ENCODE measurements at places on chromosomes 6 and 20.
A peak's percentile ranks its signal among the peaks of the same experiment; 100 is the strongest.

DNA sequence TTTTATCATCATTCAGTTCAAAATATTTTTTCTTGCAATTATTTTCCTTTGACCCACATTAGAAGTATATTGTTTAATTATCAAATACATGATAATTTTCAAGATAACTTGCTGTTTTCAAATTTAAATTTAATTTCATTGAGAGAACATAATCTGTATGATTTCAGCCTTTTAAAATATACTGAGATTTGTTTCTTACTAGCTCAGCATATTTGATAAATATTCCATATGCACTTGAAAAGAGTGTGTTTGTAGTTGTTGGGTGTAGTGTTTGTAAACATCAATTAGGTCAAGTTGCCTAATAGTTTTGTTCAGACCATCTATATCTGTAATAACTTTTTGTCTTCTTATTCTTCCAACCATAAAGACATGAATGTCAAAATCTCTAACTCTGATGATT lies 19.0 kb upstream of the RFX6 start:
- no peak for DNase-seq
- no peaks in the 10 kb centered on the region for H3K36me3 ChIP-seq

- DNase-seq, result no peak
- H3K27ac ChIP-seq, result no peak overlapping the region
- no peaks in the 10 kb centered on the region for H3K36me3 ChIP-seq
- H3K4me1 ChIP-seq, result no peaks in the 10 kb centered on the region
- no peaks in the 10 kb centered on the region for H3K27me3 ChIP-seq
Observed at GRCh38 chr20:40467067-40467466, 222.0 kb downstream of the MAFB start.

DNA sequence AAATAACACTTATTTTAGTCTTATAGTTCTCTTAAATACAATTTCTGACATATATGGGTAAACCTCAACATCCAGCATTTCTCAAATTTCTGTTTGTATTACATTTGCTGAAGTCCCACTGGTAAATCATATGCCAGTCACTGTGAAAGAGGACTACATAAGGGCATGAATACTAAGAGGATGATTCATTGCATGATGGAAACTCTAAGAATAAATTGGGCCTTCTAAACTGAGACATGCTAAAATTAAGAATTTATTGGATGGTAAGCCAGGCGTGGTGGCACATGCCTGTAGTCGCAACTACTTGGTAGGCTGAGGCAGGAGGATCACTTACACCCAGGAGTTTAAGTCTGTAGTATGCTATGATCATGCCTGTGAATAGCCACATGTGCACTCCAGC lies 12.1 kb downstream of the DEFB123 start:
- H3K4me1 ChIP-seq, result no peaks in the 10 kb centered on the region
- no peak overlapping the region for H3K4me3 ChIP-seq
- H3K27ac ChIP-seq, result no peak overlapping the region
- H3K36me3 ChIP-seq, result no peaks in the 10 kb centered on the region

DNA sequence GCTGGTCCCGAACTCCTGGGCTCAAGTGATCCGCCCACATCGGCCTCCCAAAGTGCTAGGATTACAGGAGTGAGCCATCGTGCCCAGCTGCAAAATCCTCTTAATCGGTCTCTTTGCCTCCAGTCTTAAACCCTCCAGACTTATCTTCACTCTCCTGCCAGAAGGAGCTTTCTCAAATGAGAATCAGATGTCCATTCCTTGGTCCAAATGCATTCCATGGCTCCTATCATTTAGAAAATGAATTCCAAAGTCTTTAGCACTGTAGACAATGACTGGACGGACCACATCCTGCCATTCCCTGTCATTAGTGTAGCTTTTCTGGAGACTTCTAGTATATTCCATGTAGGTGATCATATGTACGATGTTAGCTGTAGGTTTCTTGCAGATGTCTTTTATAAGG lies 141.9 kb downstream of the ID4 start:
- no peak for DNase-seq
- H3K4me3 ChIP-seq, result no peak overlapping the region
- peaks cover 11% of the 10 kb centered on the region for H3K27me3 ChIP-seq
- H3K27ac ChIP-seq, result no peak overlapping the region

DNA sequence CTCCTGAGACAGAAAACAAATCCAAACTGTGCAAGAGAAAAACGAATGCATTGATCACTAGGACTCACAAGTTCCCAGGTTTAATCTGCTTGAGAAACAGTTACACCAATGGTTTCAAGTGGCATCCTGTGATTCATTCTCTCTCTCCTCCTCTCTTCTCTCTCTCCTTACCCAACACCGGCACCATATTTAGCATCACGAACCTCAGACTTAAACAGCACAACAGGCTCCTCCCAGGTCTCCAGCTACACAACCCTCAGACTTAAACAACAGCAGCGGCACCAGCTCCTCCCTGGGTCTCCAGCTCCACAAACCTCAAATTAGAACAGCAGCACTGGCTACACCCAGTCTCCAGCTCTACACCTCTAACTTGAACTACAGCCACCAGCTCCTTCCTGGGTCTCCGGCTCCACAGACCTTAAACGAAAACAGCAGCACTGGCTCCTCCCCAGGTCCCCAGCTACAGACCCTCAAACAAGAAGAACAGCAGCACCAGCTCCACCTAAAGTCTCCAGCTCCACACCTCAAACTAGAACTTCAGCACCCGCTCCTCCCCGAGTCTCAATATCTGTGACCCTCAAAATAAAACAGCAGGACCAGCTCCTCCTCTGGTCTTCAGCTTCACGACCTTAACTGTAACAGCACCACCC lies 355.9 kb downstream of the PREX1 start:
- no peak overlapping the region for H3K4me3 ChIP-seq
- DNase-seq, result no peak
- H3K4me1 ChIP-seq, result no peaks in the 10 kb centered on the region
- no peak overlapping the region for H3K27ac ChIP-seq

DNA sequence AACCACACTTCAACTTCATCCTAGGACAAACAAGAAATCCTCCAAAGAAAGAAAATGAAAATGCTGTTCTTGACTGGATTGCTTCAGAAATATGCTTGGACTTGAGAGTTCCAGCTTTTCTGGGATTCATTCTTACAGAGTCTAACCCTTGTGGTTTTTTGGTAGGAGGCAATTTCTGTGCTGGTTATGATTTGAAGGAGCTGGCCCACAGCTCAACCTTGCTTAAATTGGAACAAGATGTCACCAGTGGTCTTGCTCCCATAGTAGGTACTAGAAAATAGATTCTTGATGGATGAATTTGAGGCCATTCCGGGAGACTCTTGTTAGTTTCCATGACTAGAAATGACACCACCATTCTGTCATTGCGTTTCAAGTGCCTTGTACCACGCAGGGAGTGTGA lies 54.3 kb upstream of the BMP6 start:
- H3K4me3 ChIP-seq, result no peak overlapping the region
- no peaks in the 10 kb centered on the region for H3K36me3 ChIP-seq
- DNase-seq, result no peak

- no peak overlapping the region for H3K4me3 ChIP-seq
- no peaks in the 10 kb centered on the region for H3K36me3 ChIP-seq
- no peak overlapping the region for H3K27ac ChIP-seq
- DNase-seq, result no peak
- no peaks in the 10 kb centered on the region for H3K4me1 ChIP-seq
- H3K27me3 ChIP-seq, result no peaks in the 10 kb centered on the region
Observed at GRCh38 chr6:54238396-54238795, 69.8 kb upstream of the TINAG start.

DNA sequence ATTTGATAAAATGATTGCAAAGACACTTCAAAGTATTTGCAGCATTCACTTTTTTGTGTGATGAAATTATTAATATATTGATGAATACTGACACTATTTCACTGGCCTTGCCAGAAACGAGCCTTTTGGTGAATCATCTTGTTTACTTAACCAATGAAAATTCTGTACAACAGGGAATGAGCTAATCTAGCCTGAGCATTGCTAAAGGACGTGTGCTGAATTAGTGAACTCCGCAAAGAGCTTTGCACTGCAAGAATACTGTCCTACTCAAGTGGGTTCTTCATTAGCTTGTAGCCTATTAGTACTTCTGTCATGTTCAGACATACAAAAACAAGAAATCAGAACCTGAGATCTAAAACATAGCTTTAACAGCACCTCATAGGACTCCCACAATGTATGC lies 172.0 kb upstream of the NRSN1 start:
- no peak for DNase-seq
- no peak overlapping the region for H3K27ac ChIP-seq
- H3K4me1 ChIP-seq, result no peaks in the 10 kb centered on the region
- no peak overlapping the region for H3K4me3 ChIP-seq
- H3K36me3 ChIP-seq, result no peaks in the 10 kb centered on the region
- no peaks in the 10 kb centered on the region for H3K27me3 ChIP-seq

DNA sequence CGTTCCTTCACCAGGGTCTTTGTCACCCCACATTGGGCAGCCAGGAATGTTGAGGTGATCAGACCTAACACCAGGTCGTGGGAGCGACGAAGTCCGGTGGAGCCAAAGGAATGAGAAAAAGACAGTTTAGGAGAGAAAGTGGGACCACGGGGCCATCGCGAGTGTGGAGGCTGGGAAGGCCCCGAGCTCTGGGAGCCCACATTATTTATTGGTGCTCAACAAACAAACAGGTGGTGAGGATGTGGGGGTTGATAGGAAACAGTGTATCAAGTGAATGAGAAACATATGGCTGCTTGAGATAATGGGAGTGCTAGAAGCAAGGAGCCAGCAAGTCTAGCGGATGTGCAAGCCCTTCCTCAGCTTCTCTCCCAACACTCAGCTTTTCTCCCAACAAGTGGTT lies 287.1 kb upstream of the SGK1 start:
- no peaks in the 10 kb centered on the region for H3K36me3 ChIP-seq
- no peaks in the 10 kb centered on the region for H3K27me3 ChIP-seq
- H3K4me1 ChIP-seq, result no peaks in the 10 kb centered on the region
- H3K27ac ChIP-seq, result no peak overlapping the region
- no peak for DNase-seq

DNA sequence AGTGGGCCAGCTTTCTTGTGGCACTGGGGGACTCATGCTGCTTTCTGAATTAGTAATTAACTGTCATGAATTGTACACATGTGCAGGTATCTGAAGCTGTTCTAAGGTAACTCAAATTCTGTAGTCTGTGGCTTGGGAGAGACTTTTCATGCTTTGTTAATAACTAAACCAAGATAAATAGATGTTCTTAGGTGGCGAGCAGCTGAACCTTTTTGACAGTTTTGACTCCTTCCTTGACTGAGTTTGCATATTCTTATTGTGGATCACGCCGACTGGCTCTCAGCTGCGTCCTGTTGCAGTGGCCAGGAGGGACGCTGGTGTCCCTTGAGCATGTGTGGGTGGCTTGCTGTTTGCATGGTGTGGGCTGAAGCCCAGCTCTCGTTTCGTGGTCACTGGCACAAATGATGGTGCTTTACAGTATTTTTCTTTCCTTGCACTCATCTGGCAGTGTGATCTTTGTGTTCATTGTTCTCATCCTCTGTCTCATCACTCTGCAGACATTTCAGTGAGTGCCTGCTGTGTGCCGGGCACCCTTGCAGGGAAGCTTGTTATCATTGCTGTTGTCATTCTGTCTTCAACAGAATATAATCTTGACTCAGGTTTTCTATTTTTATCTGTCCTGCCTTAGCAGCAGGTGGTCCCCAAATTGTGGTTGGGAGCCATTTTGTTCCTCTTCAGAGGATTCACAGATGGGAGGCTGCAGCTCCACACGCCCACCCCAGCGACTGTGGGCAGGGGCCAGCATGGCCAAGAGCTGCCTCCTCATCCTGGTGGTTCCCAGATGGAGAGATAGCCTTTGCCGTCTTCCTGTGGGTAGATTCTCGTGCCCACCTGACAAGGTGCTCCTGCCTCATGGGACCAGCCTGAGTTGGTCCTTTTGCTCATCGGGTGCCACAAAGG lies 39.6 kb downstream of the DUSP22 start:
- no peaks in the 10 kb centered on the region for H3K4me1 ChIP-seq
- H3K4me3 ChIP-seq, result no peak overlapping the region
- H3K27ac ChIP-seq, result no peak overlapping the region

DNA sequence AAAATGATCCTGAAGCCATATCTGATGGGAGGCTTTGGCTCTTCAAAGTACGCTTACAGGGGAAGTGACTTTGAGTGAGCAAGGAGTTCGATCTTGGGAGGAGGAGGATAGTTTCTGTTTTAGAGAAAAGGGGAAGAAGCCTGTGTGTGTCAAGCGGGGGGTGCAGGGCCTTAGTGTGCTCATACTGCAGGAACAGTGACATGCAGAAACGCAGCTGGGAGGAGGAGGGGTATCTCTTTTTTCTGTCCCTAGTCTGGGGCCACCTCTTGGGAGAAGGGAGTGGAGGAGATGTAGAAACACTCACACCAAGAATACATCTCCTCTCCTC lies 19.8 kb downstream of the SIRPD start:
- no peak overlapping the region for H3K27ac ChIP-seq
- peaks cover 6% of the 10 kb centered on the region for H3K27me3 ChIP-seq
- no peaks in the 10 kb centered on the region for H3K36me3 ChIP-seq
- no peaks in the 10 kb centered on the region for H3K4me1 ChIP-seq
- DNase-seq, result no peak
- no peak overlapping the region for H3K4me3 ChIP-seq

- H3K36me3 ChIP-seq, result no peaks in the 10 kb centered on the region
- DNase-seq, result no peak
- peaks cover 35% of the 10 kb centered on the region for H3K4me1 ChIP-seq
- no peaks in the 10 kb centered on the region for H3K27me3 ChIP-seq
- H3K4me3 ChIP-seq, result no peak overlapping the region
Observed at GRCh38 chr20:25071734-25072133, 10.2 kb downstream of the VSX1 start.

- no peak for DNase-seq
- H3K27ac ChIP-seq, result no peak overlapping the region
- no peak overlapping the region for H3K4me3 ChIP-seq
- no peaks in the 10 kb centered on the region for H3K4me1 ChIP-seq
- H3K27me3 ChIP-seq, result no peaks in the 10 kb centered on the region
Observed at GRCh38 chr6:121695329-121695728, 259.9 kb downstream of the GJA1 start.

GRCh38 chr6:159676890-159677505 lies 16.0 kb downstream of the SOD2 start:
- no peak overlapping the region for H3K27ac ChIP-seq
- H3K4me3 ChIP-seq, result no peak overlapping the region
- peaks cover under 1% of the 10 kb centered on the region for H3K36me3 ChIP-seq
- H3K4me1 ChIP-seq, result no peaks in the 10 kb centered on the region

GRCh38 chr6:52491203-52492069 lies 71.3 kb downstream of the EFHC1 start:
- DNase-seq, result no peak
- no peaks in the 10 kb centered on the region for H3K27me3 ChIP-seq
- no peaks in the 10 kb centered on the region for H3K36me3 ChIP-seq
- H3K4me1 ChIP-seq, result no peaks in the 10 kb centered on the region

- no peaks in the 10 kb centered on the region for H3K4me1 ChIP-seq
- no peak overlapping the region for H3K4me3 ChIP-seq
- H3K36me3 ChIP-seq, result no peaks in the 10 kb centered on the region
- H3K27me3 ChIP-seq, result no peaks in the 10 kb centered on the region
- H3K27ac ChIP-seq, result no peak overlapping the region
- no peak for DNase-seq
Observed at GRCh38 chr6:81263531-81264168, 488.8 kb downstream of the TENT5A start.

DNA sequence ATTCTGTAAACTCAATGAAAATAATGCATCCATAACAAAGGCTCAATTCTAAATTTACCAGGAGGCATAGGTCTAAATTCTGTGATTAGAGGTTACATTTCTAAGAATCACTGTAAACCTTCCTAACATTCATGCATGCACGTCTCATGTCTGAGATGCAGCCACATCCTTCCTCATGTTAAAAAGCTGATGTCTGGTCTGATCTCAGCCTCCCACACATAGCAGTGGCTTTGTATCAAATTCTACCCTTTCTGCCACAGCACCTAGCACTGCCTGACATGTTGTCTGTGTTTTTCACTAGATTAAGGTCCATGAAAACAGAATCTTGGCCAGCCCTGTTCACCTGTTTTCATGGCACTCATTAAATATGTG lies 171.1 kb downstream of the WDR27 start:
- H3K36me3 ChIP-seq, result no peaks in the 10 kb centered on the region
- no peak for DNase-seq
- peaks cover 14% of the 10 kb centered on the region for H3K4me1 ChIP-seq
- H3K4me3 ChIP-seq, result no peak overlapping the region
- H3K27ac ChIP-seq, result peak overlapping the region; percentile 32
